ENCODE measurements at places on chromosomes 16 and 17. TPM values are rescaled to one million over a fixed set of nuclear protein-coding genes. Genes with fewer than 3 reads are reported as not detected.
A peak's percentile ranks its signal among the peaks of the same experiment; 100 is the strongest.

- no peak for DNase-seq
Observed at GRCh38 chr17:36546418-36547093, 1.8 kb downstream of the GGNBP2 start.

- DNase-seq: no peak
Observed at GRCh38 chr17:66679631-66680517, 155.0 kb upstream of the CACNG5 start.

GRCh38 chr17:2797637-2798036 is 1.4 kb downstream of the RAP1GAP2 start:
- DNase-seq: no peak

DNA sequence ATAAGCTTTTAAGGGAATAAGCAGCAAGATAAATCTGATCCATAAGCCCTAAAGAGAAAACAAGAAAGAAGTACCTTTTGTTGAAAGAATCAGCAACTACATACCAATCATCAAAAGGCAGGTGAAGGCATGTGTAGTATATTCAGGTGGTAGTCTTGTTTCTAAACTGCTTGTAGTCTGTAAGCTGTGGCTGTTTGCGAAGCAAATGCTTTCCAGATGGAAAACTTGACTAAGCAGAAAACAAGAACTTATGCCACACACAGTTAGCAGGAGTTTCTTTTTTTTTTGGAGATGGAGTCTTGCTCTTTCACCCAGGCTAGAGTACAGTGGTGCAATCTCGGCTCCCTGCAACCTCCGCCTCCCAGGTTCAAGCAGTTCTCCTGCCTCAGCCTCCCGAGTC is 5.7 kb downstream of the CBX1 start:
- no peak for DNase-seq

- DNase-seq: no peak
Observed at GRCh38 chr17:27521281-27522027, 65.2 kb downstream of the KSR1 start.

DNA sequence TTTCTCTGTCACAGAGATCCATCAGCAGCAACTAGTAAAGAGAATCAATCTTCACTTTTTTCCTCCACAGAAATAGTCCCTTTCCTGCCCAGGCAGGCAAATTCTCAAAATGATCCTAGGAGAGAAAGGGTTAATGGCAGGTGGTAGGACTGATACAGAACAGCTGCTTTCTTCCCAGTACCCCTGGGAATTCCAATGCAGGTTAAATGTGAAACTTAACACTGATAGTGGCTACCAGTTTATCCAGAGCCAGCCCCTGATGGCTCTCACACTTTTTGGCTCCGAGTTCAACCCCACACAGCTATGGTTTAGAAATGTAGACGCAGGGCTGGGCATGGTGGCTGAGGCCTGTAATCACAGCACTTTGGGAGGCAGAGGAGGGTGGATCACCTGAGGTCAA is 22.2 kb downstream of the MARVELD3 start:
- no peak for DNase-seq

DNA sequence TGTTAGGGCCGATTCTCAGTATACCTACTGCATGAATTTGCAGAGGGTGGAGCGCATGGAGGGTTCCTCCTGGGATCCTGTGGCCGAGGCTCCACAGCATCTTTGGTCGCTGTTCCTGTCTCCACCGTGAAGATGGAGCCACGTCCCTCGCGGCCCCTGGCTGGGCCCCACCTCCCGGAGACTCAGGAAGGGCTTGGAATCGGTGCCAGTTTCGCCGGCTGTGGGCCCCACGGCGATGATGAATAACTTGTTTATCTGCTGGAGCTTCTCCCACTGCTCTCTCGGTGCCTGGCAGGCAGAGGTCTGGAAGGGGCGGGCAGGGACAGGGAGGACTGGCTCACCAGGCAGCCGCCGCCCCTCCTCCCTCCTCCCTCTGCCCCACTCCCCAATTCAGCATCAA is 8.1 kb downstream of the SLC5A11 start:
- peak; percentile 69 for DNase-seq

DNA sequence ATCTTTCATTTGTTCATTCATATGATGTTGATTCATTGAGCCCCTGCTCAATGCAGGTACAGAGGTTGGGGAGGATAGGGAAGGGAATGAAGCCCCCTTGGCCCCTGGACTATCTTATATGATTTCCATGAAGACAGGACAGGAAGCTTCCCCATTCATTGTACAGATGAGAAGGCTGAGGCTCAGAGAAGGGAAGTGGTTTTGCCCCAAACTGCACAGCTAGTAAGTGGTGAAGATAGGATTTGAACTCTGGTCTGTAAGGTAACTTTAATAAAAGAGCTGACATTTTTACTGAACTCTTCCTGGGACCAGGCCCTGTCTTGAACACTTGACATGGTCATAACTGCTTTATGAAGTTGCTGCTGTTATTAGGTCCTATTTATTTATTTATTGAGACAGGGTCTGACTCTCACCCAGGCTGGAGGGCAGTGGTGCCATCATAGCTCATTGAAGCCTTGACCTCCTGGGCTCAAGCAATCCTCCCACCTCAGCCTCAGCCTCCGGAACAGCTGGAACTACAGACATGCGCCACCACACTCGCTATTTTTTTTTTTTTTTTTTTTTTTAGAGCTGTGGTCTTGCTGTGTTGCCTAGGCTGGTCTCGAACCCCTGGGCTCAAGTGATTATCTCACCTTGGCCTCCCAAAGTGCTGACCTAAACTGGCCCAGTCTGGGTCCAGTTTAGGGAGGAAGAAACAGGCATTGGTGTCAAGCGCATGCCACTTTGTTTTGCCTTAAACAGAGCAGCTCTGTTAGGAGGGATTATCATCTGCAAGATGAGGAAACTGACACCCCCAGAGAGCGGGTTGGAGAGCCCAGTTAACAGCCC is 5.0 kb downstream of the CTF1 start:
- no peak for DNase-seq

DNA sequence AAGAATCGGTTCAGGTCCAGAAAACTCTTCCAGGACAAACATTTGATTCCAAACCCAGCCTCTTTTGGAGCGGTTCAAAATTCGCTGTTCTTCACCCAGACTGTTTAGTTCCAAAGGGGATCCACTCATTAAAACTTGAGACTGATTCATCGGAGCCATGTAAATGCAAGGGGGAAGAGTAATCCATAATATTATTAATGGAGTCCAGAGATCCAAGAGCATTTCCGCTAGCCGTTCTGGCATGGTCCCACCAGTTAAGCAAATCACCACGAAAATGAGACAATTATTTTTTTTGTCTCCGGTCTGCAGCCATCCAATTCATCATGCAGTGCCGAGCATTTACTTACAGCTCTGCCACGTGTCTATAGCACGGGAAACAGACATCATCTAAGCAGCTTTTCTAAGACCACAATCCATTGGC is 15.1 kb downstream of the CDH8 start:
- no peak for DNase-seq

DNA sequence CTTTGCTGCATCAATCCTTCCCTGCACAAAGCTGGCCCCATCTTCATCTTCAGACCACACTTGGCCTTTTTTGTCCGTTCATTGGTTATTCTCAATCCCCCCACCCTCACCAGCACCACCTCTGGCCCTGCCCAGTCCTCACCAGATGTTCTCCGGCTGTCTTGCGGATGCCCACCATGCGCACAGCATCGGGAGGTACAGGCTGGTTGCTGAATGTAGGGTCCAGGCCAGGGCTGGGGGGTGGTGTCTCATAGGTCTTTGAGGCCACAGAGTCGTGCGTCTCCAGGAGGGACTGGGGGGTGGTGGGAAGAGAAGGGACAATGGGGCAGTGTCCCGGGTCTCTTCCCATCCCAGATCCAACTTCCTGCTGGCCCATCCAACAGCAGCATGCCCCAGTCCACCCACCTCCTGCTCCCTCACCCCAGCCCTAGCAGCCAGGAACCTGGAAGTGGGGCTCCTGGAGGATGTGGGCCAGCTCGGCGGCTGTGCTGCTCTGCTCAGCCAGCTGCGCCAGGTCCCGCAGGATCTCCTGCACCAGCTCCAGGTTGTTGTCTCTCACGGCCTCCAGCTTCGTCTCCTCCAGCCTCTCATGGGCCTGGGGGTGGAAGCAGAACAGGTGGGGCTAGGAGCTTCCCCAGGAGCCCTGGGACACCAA is 24.4 kb downstream of the MPP2 start:
- no peak for DNase-seq

GRCh38 chr17:49997773-49998703 is 3.0 kb upstream of the DLX3 start:
- peak; percentile 73 for DNase-seq

DNA sequence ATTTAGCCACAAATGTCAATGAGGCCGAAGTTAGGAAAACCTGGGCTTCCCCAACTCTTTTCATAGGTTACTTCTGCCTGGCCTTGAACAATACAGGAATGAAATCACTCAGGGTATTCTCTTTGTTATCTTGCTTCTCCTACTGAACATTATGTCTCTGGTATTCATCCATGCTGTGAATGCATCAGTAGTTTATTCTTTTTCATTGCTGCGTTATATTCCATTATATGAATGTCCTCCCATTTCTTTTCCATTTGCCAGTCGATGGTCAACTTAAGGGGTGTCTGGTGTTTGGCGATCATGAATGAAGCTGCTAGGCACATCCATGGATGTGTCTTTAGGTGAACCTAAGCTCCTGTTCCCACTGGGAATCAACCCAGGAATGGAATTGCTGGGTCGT is 128.3 kb downstream of the CRLF3 start:
- no peak for DNase-seq

- DNase-seq: no peak
Observed at GRCh38 chr17:74117087-74117698, 86.3 kb upstream of the RPL38 start.

GRCh38 chr16:75208861-75209505 is 2.0 kb upstream of the CTRB2 start:
- no peak for DNase-seq

Gene FBXL16
- 0.60 TPM for total RNA-seq

Gene HBZ
- total RNA-seq: not detected

Gene ATP6V0C
- 125 TPM for total RNA-seq

Gene KRT32
- total RNA-seq: 0.16 TPM

Gene ODAD4
- 0.38 TPM for total RNA-seq

Gene SPEM2
- not detected for total RNA-seq

Gene EME1
- total RNA-seq: not detected

Gene ABCC11
- 0.16 TPM for total RNA-seq

Gene SEPTIN12
- total RNA-seq: not detected

Gene TNFSF12
- 49.5 TPM for total RNA-seq

Gene ZFPM1
- total RNA-seq: 5.1 TPM

Gene SLC5A11
- 0.75 TPM for total RNA-seq

Gene CES3
- total RNA-seq: 0.51 TPM

Gene CTF1
- 8.0 TPM for total RNA-seq

Gene DNAAF1
- total RNA-seq: 0.32 TPM

Gene CTRB1
- 3.3 TPM for total RNA-seq

Gene HOXB7
- total RNA-seq: not detected

Gene TMEM238L
- not detected for total RNA-seq
